B cell (primary cell): ENCODE measurements at places on chromosomes 2 and 18.

DNA sequence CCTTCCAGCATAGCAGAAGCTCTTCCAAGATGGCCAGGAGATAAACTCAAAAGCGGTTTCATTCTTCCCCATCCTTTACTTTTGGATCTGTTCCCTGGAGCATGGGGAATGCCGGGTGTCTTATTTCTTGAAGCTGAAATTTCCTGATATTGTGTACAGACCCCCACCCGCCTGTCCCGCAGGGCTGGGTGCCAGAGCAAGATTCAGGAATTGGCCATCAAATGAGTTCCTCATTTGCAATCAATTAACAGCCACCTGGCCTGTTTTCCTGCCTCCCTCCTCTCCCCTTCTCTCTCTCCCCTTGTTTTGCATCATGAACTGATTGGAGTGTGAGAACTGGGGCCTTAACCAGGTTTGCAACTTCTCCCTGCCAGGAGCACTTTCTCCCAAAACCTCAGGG, 202.1 kb downstream of the SH3RF3 start:
- DNase-seq = no peak
- H3K36me3 ChIP-seq = no peaks in the 10 kb centered on the region
- H3K4me1 ChIP-seq = peaks cover 46% of the 10 kb centered on the region

- H3K27me3 ChIP-seq = no peaks in the 10 kb centered on the region
- H3K36me3 ChIP-seq = peaks cover 1% of the 10 kb centered on the region
Observed at GRCh38 chr2:177489719-177490301, 97.2 kb downstream of the AGPS start.

DNA sequence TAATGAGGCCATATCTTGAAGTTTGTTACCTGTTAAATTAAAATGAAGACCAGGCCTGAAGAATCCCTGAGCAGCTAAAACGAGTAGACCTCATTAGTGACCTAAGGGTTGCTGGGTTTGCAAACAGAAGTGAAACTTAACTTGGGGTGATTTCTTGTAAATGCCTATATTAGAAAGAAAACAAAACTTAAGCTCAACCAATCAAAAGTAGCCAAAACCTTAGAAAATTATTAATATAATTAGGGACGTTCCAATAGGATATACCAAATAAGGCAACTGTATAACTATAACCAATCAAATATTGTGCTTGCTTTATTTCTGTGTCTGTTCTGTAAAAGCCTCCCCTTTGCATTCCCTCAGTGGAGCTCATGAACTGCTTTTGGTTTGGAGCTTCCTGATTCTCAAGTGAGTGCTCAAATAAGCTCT, 137.9 kb upstream of the VRK2 start:
- H3K36me3 ChIP-seq = no peaks in the 10 kb centered on the region
- no peaks in the 10 kb centered on the region for H3K27me3 ChIP-seq
- peak overlapping the region; percentile 3 for H3K4me3 ChIP-seq
- H3K27ac ChIP-seq = peak overlapping the region; percentile 73
- peak; percentile 70 for DNase-seq

- no peaks in the 10 kb centered on the region for H3K36me3 ChIP-seq
- H3K4me3 ChIP-seq = peak overlapping the region; percentile 57
- peaks cover 23% of the 10 kb centered on the region for H3K27me3 ChIP-seq
Observed at GRCh38 chr2:73112026-73112912, 479 bp downstream of the RAB11FIP5 start.

DNA sequence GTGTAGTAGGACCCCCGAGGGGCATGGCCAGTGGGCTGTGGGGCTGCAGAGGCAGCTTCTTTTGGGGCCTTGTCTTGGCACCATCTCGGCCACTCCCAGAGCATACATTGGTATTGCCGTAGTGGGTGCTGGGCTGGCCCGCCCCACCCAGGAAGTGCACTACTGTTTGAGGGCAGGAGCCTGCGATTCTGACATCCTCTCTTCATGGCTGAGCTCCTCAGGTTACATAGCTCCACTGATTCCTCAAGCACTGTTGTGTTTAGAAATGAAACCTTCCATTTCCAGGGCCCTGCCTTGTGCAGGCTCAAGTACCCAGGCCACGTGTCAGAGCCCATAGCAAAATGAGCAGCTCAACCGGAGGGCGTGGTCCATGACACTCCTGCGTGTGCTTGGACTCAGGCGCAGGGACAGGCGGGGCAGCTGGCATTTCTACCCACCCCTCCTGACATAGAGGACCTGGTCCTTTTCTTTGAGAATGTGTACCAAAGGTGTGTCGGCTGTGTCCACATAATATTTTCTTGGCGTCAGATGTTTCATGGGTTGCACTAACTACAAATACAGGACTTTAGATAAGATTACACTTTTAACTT, 67.9 kb downstream of the DGKD start:
- H3K4me3 ChIP-seq = peak overlapping the region; percentile 1
- peak; percentile 86 for DNase-seq
- peak overlapping the region; percentile 91 for H3K27ac ChIP-seq
- peaks cover 73% of the 10 kb centered on the region for H3K4me1 ChIP-seq
- no peaks in the 10 kb centered on the region for H3K27me3 ChIP-seq

DNA sequence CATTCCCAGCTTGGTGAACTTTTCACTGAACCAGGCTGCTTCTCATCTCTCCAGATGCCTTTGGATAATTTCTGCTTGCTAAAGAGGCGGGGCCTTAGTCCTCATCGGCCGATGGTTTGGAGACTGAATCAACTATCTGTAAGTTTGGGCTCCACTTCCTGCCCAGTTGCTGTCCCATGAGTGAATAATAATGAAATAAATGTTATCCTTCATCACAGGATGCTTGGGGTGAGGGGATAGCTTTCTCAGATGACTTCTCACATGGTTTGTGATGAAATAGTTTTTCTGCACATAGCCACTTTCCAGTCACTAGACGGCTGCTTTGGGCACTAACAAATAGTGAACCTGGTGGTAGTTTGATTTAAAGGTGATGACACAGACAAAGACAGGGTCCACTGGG, 376.6 kb upstream of the TRIB2 start:
- no peak overlapping the region for H3K27ac ChIP-seq
- no peaks in the 10 kb centered on the region for H3K27me3 ChIP-seq
- H3K4me1 ChIP-seq = no peaks in the 10 kb centered on the region
- no peak for DNase-seq

- H3K4me1 ChIP-seq = no peaks in the 10 kb centered on the region
Observed at GRCh38 chr2:11980809-11981208, 234.4 kb downstream of the LPIN1 start.

GRCh38 chr2:51028829-51029228, 3.1 kb downstream of the NRXN1 start:
- no peak overlapping the region for H3K27ac ChIP-seq
- no peak overlapping the region for H3K4me3 ChIP-seq
- H3K4me1 ChIP-seq = no peaks in the 10 kb centered on the region
- no peak for DNase-seq
- no peaks in the 10 kb centered on the region for H3K36me3 ChIP-seq

GRCh38 chr18:8901019-8901418, 195.7 kb downstream of the MTCL1 start:
- no peak overlapping the region for H3K4me3 ChIP-seq
- DNase-seq = no peak
- H3K36me3 ChIP-seq = no peaks in the 10 kb centered on the region
- no peak overlapping the region for H3K27ac ChIP-seq

- H3K27me3 ChIP-seq = no peaks in the 10 kb centered on the region
- no peaks in the 10 kb centered on the region for H3K4me1 ChIP-seq
- no peaks in the 10 kb centered on the region for H3K36me3 ChIP-seq
- no peak overlapping the region for H3K27ac ChIP-seq
- peak; percentile 65 for DNase-seq
Observed at GRCh38 chr2:75064691-75065396, 106.4 kb downstream of the POLE4 start.
